ENCODE measurements at places on chromosomes 7 and 10. TPM values are rescaled to one million over a fixed set of nuclear protein-coding genes. Genes with fewer than 3 reads are reported as not detected.

POM121C gene
- total RNA-seq = 41.7 TPM

GJD4 gene
- total RNA-seq = not detected

GPNMB gene
- total RNA-seq = 3.4 TPM

SIRT1 gene
- total RNA-seq = 22.3 TPM

PUS7 gene
- total RNA-seq = 25.5 TPM

ARMC3 gene
- total RNA-seq = 1.1 TPM

OPN1SW gene
- total RNA-seq = not detected

FFAR4 gene
- total RNA-seq = 0.30 TPM

CHRM2 gene
- total RNA-seq = not detected

RAB19 gene
- not detected for total RNA-seq

CTAGE6 gene
- total RNA-seq = not detected

NME8 gene
- total RNA-seq = not detected

All from A549 treated with GW870086 at 1 μM for 4 hours (cell line).